LHCN-M2 (cell line): ENCODE measurements at places on chromosomes 16 and 17.
A peak's percentile ranks its signal among the peaks of the same experiment; 100 is the strongest.

DNA sequence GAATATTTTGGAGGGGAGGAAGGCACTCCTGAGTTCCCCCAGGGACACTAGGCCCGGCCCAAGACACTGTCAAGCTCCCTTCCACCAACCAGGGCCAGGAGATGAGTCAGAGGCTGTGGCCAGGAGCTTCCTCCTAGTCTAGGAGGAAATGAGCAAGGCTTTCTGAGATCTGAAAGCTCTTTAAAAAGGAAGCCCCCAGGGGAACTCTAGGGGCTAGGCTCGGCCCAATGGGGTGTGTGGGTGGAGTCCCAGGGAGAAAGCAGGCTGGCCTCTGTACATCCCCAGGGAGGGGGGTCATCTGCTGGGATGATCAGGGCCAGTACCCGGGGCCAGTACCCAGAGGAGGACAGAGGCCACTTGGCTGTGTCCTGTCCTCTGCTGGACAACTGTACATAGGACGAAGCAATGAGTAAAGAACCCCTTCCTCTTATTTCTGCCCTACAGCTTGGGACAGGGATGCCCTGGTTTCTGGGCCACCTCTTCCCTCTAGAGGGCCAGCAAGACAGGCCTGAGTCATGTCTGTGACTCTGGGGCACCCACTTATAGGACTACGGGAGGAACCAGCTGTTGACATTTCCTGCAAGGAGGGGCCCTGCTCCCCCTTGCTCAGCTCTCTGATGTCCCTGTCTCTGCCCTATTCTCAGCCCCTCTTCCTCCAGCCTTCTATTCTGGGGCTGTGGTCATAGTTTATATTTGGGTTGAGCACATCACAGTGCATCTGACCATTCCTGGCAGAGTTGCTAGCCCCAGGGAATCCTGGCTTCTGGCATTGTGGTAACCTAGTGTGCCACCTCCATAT lies 2.7 kb downstream of the FHOD1 start:
- peak; percentile 98 for DNase-seq

DNA sequence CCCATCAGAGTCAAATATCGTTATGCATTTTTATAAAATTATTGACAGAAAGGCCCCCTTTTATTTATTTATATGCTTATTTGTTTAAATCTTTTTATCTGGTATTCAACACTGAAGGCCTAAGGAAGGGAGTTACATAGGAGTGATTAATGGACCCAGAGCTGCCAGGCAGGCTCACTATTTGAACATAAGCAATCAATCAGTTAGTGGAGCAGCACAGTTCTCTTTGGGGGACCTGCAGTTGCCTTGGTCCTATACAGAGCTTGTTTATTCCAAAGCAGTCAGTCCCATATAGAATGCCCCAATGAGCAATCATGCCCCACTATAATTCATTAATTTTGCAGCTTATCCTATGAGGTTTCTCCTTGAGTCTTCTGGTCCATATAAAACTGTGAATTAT lies 389.4 kb upstream of the GOT2 start:
- no peak for DNase-seq

DNA sequence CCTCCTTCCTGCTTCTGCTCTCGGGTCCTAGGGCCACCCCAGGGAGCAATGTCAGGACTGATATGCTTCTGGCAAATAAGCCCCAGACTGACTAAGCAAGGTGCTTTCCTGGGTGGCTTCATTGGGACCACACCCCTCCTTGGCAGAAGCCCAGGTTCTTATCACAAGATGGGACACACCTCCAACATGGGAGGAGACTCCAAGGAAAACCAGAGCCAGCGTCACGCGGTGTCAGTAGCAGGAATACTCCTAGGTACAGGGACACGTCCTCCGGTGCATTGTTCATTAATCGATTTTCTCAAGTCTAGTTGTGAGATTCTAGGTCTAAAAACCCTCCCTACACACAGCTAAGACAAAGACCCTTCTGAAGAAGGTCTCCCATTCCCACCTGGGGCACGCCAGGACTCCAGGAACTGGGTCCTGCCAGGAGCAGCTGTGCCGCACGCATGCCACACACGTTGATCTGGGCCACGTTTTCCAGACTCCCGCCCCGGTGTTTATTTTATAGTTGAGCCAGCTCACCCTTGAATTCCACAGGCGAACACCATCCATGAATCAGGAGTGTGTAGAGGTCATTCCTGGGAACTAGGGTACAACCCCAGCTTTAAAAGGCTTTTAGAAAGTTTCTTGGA lies 30.8 kb downstream of the FA2H start:
- peak; percentile 54 for DNase-seq

GRCh38 chr16:9251026-9251425 lies 159.6 kb downstream of the HAPSTR1 start:
- DNase-seq = no peak

DNA sequence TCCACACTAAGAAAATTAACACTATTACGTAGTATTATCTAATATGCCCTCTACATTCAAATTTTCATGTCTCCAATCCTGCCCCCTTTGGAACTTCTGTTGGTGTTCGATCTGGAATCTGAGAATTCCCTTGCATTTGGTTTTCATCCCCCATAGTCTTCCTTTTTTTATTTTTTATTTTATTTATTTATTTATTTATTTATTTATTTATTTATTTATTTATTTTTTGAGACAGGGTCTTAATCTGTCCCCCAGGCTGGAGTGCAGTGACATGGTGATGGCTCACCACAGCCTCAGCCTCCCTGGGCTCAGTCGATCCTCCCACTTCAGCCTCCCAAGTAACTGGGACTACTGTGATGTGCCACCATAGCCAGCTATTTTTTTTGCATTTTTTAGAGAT lies 589.3 kb downstream of the MAF start:
- DNase-seq = no peak

DNA sequence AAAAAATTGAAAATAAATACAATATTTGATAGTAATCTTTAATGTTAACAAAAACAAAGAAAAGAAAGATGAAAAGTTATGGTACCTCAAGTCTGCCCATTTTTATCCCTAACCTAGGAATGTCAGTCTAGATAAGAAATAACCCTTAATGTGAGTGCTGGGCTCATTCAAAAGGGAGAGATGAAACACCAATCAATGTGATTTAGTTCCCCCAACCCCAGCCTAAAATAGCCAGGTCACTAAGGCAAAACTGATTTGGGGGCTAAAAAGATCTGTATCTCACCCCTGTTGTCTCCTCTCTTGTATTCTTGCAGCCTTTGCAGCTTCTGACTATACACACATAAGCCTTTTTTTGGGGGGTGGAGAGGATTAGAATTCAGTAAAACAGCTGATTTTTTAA lies 3.2 kb upstream of the IGF2BP1 start:
- DNase-seq = no peak

DNA sequence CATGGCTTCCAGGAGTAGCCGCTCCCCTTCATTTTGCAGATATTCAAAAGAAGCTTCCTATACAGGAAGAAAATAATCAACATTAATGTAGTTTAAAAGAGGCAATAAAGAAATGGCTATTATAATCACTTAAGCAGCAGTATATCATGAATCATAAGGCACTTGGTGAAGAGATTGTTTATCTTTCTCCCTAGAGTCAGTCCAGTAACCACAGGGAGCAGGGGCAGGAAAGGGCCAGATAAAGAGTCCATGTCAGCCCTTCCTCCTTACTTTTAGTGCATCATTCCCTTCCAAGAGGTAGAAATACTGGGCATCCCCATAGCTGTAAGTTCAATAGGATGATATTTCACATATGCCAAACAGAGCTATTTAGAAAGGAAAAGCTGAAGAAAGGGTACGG lies 184.6 kb upstream of the C17orf78 start:
- DNase-seq = peak; percentile 26

GRCh38 chr16:87160701-87161337 lies 156.4 kb downstream of the C16orf95 start:
- DNase-seq = no peak

DNA sequence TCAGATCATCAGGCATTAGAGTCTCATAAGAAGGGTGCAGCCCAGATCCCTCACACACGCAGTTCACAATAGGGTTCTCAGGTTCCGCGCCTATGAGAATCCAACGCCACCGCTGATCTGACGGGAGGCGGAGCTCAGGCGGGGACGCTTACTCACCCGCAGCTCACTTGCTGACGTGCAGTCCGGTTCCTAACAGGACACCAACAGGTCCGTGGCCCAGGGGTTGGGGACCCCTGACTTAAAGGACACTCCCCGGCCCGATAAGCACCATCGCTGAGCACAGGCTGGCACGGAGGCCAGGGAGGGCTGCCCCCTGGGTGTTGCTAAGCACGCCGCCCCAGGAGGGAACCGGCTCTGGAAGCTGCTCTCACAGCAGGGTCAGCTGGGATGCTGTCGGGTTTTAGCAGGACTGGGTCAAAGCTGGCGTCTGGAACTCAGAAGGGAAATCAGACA lies 30.1 kb upstream of the BAHCC1 start:
- no peak for DNase-seq

DNA sequence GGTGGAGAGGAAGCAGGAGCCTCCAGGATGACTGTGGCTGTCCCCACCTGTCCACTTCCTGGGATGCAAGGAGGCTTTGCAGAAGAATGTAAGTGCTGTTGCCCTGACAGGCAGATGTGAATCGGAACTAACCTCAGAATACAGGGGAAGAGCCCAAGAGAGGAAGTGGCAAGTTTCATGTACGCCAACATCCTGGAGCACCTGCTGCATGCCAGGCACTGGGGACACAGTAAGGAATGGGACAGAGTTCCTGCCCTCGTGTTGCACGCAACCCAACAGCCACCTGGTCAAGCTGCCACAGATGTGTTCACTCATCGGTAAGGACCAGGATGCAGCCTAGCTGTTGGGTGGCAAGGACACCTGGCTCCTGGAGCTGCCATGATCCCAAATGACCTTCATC lies 98.6 kb upstream of the RPL38 start:
- DNase-seq = no peak

DNA sequence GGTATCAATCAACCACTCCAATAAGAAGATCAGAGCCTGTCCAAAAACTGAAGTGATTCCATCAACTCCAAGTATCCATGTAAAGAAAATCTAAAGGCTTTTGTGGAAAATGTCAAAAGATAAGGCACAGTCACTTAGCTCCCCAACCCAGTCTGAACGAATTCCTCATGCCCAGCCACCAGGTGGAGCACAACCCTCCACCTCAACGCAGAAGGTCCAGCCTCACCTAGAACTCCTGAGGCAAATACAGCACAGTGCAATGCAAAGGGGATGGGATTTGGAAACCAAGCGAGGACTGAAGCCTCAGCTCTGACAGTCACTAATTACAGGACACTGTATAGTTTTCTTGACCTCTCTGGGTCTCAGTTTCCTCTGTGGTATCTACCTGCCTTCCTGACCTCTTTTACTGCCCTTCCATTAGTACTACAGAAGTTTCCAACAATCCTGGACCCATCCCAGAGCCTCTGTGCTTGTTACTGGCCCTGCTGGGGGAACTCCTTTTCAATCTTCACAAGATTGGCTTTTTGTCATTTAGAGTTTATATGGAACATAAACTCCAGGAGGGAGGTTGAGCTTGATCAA lies 2.0 kb downstream of the NCBP3 start:
- peak; percentile 16 for DNase-seq

DNA sequence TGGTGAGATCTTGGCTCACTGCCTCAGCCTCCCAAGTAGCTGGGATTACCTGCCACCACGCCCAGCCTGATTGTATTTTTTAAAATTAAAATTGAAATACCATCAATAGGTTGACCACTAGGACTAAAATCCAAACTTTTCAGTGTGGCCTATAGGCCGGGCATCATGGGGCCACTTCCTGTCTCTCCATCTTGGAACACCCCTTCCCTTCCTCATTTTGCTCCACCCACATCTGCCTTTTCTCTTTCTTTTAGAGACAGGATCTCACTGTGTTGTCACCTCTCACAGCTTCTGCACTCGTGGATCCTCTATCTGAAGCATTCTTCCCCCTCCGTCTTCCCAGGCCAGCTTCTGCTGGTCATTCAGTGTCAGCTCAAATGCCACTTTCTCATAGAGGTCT lies 57.0 kb downstream of the BMERB1 start:
- DNase-seq = no peak

GRCh38 chr17:50955667-50956120 lies 89.5 kb upstream of the TOB1 start:
- no peak for DNase-seq

- DNase-seq = no peak
These were observed 255.0 kb downstream of the CBLN1 start for GRCh38 chr16:49026566-49027181.

- DNase-seq = no peak
These were observed 24.4 kb upstream of the DOC2B start for GRCh38 chr17:205817-206216.
